ENCODE measurements at places on chromosomes 3 and 15.

- DNase-seq, result no peak
Measured at GRCh38 chr3:77514766-77515165, 474.9 kb downstream of the ROBO2 start.

- no peak for DNase-seq
Measured at GRCh38 chr15:74240897-74241614, 4.9 kb downstream of the CCDC33 start.

- no peak for DNase-seq
Measured at GRCh38 chr3:181716966-181717365, 5.2 kb downstream of the SOX2 start.

DNA sequence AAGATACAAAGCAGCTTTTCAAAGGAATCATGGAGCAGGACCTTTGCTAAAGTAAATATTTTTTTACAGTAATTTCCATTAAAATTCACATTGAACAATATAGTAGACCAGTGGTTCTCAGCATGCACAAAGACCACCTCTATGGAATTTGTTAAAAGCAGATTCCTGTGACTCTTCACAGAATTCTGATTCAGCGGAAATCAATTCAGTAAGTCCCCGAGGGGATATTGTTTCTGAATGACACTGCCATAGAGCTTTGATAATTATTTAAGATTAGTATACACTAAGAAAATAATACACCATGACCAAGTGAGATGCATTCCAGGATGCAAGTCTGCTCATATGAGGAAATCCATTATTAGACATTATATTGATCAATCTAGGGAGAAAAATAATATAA lies 161.9 kb upstream of the TNIK start:
- no peak for DNase-seq

DNA sequence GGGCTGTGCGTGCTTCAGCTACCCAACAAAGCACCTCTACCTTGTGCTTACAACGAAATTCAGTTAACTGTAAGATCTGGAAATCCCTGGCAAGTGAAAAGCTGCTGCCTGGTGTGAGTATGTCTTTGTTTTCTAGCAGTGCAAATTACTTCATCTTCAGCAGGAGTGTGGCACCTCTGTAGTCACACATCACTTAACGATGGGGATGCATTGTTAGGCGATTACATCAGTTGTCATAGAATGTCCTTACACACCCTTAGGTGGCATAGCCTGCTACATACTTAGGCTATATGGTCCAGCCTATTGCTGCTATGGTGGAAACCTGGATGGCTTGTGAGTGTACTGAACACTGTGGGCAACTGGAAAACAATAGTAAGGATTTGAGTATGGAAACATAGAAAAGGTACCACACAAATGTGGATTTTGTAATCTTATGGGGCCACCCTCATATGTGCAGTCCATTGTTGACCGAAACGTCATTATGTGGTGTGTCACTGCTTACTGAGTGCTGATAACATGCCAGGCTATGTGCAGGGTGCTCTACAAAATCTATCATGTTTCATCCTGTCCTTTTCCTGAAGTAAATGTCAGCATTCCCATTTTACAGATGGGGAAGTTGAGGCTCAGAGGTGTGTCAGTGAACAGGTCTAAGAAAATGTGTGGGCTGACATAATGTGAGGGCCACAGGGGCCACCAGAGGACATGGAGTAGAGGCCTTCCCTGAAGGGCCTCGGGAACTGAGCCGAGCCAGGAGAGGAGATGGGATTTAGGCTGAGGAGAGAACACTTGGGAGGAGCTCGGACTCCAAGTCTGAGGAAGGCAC lies 173.5 kb downstream of the VGLL4 start:
- no peak for DNase-seq

GRCh38 chr3:59186725-59187124 lies 136.9 kb upstream of the CFAP20DC start:
- DNase-seq, result no peak
